ENCODE measurements at places on chromosomes 6 and 20.
A peak's percentile ranks its signal among the peaks of the same experiment; 100 is the strongest.

GRCh38 chr6:20237677-20238460 is 25.6 kb upstream of the MBOAT1 start:
- no peak for DNase-seq

DNA sequence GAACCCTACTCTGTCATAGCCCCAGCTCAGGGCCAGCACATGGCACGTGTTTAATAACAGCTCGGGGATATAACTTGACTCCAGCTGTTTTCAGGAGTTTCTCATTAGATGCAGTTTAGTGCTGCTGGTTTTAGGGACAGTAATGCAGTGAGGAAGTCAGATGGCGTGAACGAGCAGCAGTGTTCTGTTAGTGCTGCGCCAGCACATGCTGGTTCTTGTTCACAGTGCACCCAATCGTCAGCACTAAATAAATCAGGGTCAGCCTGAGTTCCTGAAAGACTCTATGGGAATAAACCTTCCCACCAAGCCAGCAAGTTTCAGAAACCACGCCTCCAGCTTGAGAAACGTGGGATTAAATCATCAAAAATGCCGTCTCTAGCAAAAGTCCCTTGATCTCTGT is 235.9 kb upstream of the SUPT3H start:
- DNase-seq, result no peak

DNA sequence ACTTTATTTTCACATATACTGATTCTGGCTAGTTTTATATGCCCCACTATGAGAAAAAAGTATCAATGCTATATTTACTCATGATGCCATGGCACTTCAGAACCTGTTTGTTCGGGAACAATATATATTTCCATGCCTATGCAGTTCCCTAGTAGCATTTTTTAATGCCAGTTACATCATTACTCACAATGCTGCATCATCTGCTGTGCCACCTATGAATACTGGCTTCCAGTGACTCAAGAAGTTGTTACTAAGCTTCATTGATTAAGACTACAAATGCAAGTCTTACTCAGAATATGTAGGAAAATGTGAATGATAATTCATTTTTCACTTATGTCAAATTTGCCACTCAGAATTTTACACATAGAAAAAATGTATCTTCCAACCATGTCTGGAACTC is 97.9 kb downstream of the MAFB start:
- no peak for DNase-seq

DNA sequence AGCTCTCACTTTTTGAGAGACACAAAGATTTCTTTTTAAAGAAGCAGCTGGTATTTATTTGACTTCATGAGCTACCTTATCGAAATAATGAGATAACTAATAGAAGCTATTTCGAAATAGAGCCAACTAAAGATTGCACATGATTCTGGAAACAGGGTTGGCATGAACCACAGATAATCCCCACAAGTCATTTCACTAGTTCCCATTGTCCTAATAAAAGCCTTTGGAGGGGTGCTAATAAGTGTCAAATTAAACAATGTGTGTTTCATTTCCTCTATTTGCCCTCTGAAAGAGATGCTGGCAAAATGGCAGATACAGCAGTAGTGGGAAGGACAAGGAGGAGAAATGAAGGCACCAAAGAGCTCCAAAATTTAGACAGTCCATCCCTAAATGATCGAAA is 78.6 kb upstream of the RIPOR2 start:
- no peak for DNase-seq

GRCh38 chr6:586553-586952 is 70.3 kb downstream of the HUS1B start:
- DNase-seq, result no peak

GRCh38 chr20:5046656-5047339 is 45.5 kb upstream of the SLC23A2 start:
- peak; percentile 7 for DNase-seq

GRCh38 chr6:143006787-143007186 is 53.9 kb upstream of the AIG1 start:
- peak; percentile 6 for DNase-seq

- DNase-seq, result no peak
Measured at GRCh38 chr6:140048202-140048790, 673.8 kb upstream of the CITED2 start.

DNA sequence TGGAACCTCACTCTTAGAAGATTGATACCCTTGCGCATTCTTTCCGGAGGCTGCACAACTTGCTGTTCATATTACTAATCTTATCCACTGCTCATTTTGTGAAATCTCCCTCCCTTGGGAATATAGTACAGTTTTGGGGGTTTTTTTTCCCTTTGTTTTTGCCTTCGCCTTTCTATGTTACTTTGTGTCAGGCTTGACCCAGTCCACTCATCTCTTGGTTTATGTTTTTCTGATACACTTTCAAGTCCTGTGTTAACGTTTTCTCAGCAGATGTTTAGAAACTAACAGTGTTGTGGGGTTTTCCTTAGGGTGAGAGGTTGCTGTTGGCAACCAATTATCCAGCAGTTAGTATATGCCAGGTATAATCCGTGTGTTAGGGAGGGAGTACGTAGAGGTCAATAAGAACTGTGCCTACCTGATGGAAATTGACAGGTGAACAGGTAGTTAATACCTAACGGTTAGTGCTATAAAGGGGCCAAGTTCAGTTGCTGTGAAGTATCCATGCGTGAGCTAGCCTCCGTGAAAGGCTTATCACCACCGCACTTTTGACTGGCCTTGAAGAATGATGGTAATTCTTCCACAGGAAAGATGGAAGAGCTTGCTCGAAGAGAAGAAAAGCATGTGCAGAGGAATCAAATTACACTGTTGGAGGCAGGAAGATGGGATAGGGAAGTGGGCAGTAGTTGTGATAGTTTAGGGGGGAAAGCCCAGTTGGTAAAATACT is 1.4 kb downstream of the NFYA start:
- no peak for DNase-seq

DNA sequence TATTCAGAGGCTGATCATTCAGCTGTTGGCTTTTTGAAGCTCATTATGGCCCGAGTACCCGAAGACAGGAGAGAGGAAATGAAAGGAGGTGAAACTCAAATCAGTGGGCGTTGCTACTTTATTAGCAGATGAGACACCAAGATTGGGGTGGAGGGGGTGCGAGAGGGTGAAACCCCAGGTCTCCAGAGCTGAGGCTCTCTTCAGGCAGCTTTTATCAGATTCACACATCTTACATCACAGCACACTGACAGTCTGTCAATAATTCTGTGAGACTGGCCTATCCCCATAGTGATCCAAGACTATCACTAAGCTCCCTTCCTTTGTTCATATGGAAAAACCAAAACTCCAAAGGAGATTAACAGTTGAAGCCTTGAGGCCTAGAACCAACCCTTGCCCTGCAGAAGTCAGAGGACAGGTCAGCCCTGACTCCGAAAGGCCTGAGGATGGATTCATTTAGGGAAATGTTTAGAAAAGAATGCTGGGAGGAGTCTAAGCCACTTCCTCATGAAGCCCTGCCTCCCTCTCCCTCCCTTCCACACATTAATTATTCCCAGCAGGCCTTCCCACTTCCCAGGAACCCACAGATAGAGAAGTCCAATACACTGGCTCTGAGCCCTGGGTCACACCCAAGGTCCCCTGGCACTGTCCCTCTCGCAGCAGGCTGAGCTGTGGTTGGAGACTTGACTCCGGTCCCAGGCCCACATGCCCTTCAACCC is 23.2 kb downstream of the TRERF1 start:
- DNase-seq, result peak; percentile 47

DNA sequence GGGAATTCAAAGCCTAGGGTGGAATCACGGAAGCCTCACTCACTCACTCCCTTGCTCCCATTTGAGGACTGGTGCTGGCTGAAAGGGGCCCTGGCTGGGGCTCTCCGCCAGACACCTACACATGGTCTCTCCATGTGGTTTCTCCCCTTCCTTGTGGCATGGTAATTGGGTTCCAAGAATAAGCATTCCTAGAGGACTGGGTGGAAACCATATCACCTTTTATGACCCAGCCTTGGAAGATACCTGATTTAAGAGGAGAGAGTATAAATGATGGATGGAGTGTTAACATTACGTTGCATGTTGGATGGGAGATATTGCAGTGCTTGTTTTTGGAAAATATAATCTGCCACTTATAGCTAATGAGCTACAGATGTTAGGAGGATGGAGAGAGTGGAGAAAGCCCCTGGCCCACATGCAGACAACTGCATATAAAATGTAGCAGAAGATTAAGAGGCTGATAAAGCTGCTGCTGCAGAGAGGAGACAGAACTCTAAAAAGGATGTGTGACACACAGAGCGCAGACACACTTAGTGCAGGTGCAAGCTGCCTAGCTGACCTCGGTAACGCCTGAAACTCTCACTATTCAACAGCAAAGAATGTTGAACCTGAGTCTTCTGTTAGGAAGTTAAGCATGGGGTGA is 23.3 kb upstream of the CDKN1A start:
- DNase-seq, result no peak

DNA sequence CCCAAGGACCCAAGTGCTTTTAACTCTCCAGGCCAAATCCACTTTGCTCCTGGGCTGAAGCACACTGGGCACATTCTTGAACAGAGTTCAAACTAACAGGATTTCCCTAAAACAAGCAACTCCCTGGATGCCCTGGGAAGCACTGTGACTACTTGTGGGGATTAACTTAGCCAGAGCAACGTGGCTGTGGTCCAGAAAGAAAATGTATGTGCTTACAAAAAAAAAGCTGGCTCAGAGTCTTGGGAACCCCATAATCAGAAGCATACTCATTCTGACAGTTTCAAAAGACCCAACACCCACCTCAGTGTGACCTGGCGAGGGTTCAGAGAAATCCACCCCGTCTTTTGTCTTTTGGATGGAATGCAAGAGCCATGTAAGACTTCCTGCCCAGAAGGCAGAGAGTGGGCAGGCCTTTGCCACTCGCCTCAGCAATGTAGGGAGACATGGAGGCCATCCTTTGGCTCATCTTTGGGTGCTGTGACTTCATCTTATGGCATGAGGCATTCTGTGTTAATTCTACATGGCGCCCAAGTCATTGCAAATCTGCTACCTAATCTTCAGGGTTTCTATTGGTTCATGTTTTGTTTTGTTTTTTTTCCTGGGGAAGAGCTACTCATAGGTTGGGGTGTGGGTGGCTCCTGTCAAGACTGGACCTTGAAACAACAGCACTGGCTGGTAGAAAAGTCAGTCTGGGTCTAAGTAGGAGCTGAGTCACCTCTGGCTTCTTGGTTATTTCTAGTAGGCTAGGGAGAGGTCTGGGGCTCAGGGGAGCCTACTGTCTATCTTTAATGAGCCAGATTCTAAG is 248.6 kb upstream of the SUPT3H start:
- no peak for DNase-seq

DNA sequence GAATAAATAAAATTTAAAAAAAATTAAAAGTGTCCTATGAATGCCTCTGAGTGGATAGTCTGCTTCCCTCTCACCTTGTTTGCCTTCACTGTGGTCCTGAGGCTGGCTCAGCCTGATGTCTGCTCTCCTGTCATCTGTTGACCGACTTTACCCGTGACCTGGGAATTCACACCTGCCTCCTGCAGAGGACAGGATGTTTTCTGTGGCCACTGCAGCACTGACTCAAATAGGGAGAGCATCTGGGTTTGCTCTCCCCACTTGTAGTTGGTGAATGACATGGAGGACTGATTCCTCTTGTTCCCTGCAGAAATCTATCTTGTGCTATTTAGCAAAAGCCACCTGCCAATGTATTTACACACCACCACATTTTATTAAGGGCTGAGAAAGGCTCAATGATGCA is 52.4 kb upstream of the ERVFRD-1 start:
- DNase-seq, result no peak

DNA sequence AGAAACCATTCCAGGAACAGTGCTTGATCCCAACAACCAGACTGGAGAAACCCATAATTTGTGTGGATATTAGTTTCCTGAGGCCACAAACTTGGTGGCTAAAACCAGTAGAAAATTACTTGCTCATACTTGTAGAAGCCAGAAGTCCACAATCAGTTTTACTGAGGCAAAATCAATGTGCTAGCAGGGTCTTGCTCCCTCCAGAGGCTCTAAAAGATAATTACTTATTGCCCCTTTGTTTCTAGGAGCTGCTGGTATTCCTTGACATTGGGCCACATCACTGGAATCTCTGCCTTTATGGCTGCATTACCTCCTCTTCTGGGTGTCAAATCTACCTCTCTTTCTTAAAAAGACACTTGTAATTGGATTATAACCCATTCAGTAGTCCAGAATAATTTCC is 142.2 kb upstream of the SAMD5 start:
- DNase-seq, result no peak

DNA sequence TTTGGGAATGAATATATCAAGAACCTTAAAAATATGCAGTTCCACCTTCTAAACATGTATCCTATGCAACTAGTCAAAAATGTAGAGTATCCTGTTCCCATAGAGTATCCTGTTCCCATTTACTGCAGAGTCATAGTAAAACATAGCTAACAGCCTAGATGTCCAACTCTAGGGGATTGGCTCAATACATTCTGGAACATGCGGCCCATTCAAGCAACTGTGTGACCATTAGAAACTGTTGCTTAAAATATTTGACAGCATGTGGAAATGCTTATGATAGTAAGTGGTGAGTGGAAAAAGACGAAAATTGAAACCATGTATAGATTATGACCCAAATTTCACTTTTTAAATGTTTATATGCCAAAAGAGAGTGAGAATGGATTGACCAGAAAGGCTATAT is 11.2 kb downstream of the FOXP4 start:
- DNase-seq, result no peak

DNA sequence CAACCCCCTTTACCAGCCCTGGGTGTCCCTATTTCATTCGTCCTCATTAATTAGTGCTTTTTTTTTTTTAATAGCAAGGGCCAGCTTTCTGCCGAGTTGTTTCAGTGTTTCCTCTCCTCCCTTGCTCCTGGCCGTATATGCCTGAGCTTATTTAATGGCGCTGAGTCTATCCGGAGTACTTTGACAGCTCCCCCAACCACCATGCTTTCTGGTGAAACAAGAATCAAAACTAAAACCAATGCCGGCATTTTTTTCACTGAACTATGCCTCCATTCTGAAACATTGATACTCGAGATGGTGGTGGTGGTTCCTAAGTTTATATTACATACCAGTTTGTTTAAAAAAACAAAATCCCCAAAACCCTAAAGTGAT is 1.2 kb downstream of the DCBLD1 start:
- no peak for DNase-seq

GRCh38 chr6:52535711-52536423 is 41.0 kb downstream of the TRAM2 start:
- DNase-seq, result no peak

GRCh38 chr6:117482240-117483003 is at the start of gene DCBLD1:
Gene DCBLD1, plus strand, starts transcription at chr6:117482674. Its CDS starts 108 bp downstream, at chr6:117482782.
- DNase-seq, result peak; percentile 85

GRCh38 chr6:118551063-118552053 is 3.3 kb downstream of the PLN start:
- DNase-seq, result peak; percentile 12

GRCh38 chr6:81138236-81138635 is 614.2 kb downstream of the TENT5A start:
- DNase-seq, result no peak

- peak; percentile 62 for DNase-seq
Measured at GRCh38 chr6:42781796-42782688, at the start of gene BICRAL. Gene BICRAL, plus strand, starts transcription at chr6:42782052. Its CDS starts 39,971 bp downstream, at chr6:42822023.

DNA sequence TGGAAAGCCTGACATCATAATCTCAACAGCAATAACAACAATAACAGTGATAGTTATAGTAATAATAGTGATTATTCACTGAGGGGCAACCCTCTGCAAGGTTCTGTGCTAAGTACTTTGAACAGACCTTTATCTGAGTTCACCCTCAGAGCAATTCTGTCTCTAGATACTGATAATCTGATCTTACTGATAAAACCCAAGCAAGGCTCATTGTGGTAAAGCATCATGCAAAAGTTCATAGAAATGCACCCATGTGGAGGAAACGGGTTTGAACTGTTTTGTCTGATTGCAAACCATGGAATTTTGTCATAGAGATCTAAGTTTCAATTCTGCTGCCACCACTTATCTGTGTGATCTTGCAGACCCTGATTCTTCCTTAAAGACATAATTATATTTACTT is 1.3 kb upstream of the KIAA0408 start:
- no peak for DNase-seq
